ENCODE measurements at places on chromosomes 12 and 14. TPM values are rescaled to one million over a fixed set of nuclear protein-coding genes. Genes with fewer than 3 reads are reported as not detected.

Gene GLIPR1
- 3.2 TPM for polyA plus RNA-seq

Gene IFNG-AS1
- not detected for polyA plus RNA-seq

Gene ALDH2
- polyA plus RNA-seq: 134 TPM

Gene CLEC9A
- polyA plus RNA-seq: not detected

Gene ZNF385A
- 17.6 TPM for polyA plus RNA-seq

Measured in stomach (tissue), 19 donors.